ENCODE measurements at places on chromosomes 2 and 18.

- no peak for DNase-seq
Measured at GRCh38 chr2:105379741-105380186, 19.1 kb downstream of the FHL2 start.

DNA sequence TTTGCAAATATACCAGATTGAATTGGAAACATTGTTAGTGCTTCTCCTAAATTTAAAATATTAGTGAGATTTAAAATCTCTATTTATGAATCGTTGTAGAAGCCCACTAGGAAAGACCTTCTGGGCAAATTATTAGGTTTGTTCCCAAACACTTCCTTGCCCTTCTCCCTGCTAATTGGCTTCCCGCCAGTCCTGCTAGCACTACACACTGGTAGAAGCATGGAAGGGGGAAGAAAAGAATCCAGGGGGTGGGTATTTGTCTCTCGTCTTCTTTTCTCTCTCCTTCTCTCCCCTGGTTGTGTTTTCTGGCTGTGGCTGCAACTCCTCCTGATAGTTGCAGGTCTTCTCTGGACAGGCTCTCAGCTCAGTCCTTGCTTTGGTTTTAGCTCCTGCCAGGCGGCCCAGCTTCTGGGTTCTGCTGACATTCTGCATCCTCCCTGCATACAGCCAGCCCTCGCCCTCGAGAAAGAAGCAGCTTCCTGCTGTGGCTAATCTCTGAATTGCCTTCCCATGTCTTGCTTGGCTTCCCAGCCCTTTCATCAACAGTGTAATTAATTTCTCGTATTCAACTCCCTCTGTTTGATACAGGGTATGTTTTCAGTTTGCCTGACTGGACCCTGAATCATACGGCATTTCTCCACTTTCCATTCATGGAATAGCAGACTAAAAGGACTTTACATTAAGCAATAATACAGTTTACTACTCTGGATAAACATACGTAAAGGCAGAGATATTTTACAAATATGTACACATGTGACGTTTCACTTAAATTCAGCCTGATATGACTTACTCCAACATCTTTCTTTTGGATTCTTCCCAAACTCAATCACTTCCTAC is 6.9 kb upstream of the PARD3B start:
- DNase-seq: no peak

DNA sequence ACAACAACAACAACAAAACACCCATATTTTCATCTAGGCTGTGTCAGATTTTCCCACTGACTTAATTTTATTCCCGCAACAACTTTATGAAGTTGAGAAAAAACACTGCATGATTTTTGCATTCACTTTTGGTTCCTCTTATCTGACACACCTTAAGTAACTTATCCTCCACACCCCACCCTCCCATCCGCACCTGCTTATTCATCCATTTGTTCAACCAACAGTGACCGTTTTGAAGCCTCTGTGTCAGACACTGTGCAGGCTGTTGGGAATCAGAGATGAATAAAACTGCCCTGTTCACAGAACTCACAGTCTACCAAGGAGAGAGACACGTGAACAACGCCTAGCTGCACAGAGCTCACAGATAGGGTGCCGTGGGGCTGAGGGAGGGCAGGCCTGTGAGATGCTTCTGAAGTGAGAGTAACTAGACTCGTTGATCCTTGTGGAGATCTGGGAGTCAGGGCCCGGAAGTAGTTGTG is 7.4 kb downstream of the CNNM4 start:
- no peak for DNase-seq

- no peak for DNase-seq
Measured at GRCh38 chr2:136308611-136309010, 190.7 kb upstream of the CXCR4 start.

GRCh38 chr2:97675430-97676113 is 6.1 kb downstream of the C2orf92 start:
- DNase-seq: no peak

- DNase-seq: no peak
Measured at GRCh38 chr2:237125967-237126366, 40.3 kb downstream of the COPS8 start.

DNA sequence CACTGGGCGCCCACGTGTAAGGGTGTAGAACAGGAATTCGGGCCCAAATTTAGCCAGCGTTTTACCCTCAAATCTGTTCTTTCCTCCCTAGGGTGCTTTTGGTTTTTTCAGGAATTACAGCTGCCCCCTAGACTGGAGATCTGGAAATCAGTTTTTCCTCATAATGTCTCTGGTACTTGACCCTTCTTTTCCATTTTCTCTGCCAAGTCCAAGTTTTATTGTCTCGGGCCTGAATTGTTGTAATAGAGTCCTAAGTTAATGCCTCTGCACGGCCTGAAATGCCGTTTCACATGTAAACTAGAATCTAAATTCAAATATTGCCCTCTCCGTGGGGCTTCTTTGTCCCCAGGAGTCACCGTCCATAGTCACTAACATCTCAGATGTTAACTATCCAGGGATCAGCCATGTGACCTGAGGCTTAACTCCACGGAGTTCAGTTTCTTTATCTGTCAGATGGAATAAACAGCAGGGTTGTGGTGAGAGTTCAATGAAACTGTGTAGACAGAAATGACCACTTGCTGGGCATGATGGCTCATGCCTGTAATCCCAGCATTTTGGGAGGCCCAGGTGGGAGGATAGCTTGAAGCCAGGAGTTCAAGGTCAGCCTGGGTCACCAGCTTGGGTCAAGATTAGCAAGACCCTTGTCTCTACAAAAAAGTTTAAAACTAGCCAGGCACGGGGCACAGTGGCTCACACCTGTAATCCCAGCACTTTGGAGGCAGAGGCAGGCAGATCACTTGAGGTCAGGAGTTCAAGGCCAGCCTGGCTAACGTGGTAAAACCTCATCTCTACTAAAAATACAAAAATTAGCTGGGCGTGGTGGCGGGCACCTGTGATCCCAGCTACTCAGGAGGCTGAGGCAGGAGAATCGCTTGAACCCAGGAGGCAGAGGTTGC is 12.7 kb upstream of the CABLES1 start:
- no peak for DNase-seq

DNA sequence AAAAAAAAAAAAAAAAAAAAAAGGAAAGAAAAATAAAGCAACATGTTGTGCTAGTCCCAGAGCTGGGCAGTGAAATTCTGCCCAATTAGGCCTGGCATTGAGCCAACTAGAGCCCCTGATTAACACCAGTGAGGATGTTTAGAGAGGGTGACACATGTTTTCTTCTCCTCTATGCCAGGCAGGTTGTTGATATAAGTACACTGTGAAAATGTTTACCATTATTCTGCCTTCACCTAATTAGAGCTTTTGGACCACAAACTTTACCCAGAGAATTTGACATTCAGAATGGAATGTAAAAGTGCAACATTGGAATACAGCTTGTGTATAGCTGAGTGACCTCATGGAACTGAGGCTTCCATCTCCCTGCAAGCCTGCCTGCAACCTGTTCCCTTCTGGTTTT is 95.9 kb upstream of the MSH2 start:
- DNase-seq: no peak

GRCh38 chr2:193824474-193824873 is 1629.7 kb upstream of the TMEFF2 start:
- no peak for DNase-seq

GRCh38 chr18:9613550-9614400 is 584 bp downstream of the PPP4R1 start:
- peak; percentile 71 for DNase-seq

- no peak for DNase-seq
Measured at GRCh38 chr2:140734992-140735391, 1395.8 kb downstream of the LRP1B start.

DNA sequence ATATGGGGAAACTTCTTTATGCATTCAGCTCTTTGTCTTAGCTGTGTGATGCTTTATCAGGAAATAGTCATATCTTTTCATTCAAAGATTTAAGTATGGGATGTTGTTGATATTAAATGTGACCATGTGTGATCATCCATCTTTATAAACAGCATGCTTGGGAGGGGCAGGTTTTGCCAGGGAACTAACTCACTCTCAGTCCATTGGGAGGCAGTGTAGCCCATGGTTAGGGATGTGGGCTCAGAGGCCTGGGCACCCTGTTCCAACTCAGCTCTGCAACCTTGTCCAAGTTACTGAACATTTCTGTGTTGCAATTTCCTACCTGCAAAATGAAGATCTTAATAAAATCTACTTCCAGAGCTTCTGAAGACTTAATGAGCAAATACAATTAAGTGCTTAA is 92.0 kb upstream of the BCL2L11 start:
- DNase-seq: no peak

DNA sequence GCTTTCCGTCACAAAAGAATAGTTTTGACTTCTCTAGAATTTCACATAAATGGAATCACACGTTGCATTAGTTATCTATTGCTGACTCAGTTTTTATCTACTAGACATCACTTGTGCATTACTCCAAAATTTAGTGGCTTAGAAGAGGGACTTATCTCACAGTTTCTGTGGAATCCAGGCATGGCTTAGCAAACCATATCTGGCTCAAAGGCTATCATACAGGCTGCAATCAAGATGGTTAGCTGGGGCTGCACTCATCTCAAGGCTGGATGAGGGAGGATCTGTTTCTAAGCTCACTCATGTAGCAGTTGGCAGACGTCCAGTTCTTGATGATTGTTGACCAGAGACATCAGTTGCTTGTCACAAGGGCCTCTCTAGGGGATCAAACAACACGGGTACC is 6.6 kb upstream of the DSC3 start:
- no peak for DNase-seq

- peak; percentile 71 for DNase-seq
Measured at GRCh38 chr2:113175042-113175628, 1.4 kb downstream of the PSD4 start.

DNA sequence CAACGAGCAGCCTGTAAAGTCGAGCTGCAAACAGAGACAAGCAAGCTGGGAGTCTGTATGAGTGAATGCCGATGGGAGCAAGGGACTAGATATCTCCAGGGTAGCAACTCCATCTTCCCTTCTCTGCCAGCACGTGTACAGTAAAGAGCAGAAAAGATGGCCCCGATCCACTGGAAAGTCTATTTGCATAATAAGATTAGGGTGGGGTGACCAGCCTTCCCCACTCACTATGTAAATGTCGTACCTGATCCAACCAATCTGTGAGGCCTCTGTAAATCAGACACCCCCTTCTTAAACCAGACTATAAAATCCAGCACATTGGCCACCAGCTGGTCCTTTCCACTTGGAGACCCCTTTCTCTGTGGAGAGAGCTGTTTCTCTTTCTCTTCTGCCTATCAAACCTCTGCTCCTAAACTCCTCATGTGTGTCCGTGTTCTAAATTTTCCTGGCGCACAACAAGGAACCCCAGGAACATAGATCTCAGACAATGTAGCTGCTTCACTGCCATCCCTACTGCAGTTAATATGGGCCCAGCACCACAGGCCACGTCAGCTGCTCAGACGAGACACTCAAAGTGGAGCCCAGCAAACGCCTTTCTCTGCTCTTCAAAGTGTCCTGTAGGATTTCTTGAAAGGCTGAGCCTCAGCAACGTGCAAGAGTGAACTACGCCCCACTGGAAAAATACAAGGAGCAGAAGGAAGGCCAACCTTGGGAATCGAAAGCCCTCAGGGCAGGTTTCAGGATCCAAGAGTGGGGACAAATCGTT is 26.1 kb downstream of the DIPK1C start:
- DNase-seq: no peak

DNA sequence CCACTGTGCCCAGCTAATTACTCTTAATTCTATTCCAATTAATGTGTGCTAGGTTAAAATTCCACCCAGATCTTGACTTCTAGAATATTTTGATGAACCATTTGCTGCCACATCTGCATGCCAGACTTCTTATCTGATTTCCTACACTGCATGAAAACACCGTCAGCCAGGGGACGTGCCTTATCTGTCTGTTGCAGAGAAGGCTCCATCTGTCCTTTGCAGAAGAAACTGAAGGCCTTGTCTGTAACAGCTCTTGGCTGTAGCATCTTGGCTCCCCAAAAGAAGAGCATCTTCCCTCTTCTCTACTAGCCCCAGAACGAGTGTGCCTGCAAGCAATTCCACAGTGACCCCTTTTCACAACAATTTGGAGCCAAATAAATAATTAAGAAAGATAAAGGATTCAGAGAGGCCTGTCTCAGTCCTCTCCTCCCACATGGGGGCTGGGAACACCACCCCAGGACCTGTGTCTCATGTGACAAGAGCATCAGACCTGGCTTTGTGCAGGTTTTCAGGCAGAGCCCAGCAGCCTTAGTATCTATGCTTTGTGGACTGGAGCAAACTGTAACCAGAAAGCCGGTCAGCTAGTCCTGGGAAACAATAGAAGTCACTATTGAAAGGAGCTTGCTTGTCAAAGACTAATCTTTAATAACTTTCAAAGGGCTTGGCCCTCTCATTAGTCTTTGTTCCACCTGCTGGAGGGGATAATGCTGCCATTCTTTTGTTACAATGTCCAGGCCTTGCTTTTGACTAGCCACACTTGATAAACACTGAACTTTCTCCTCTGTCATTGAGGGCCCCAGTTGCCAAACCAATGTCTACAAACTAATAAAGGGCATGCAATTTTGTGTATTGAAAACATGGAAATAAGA is 84.0 kb upstream of the NEUROD1 start:
- DNase-seq: no peak

GRCh38 chr2:165203689-165204559 is at the start of gene SCN3A:
TSS of gene SCN3A (minus strand) at chr2:165204050. CDS start at chr2:165176394, 27,656 bp downstream.
- no peak for DNase-seq

GRCh38 chr2:620004-620403 is 57.2 kb downstream of the TMEM18 start:
- no peak for DNase-seq

DNA sequence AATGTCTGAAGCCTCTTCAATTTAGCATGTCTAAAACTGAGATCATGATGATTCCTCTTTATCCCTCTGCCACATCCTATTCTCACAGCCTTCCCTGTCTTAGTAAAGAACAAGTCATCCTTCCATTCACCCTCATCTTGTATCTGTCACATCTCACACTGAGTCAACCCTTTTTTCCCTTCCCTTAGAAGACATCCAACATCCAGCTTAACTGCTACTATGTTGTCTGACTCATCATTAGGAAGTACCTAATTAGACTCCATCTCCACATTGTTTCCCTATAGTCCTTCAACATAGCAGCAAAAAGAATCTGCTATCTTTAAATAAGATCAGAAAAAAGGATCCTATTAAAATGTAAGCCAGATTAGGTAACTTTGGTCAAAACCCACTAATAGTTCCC is 85.2 kb upstream of the GRB14 start:
- no peak for DNase-seq

DNA sequence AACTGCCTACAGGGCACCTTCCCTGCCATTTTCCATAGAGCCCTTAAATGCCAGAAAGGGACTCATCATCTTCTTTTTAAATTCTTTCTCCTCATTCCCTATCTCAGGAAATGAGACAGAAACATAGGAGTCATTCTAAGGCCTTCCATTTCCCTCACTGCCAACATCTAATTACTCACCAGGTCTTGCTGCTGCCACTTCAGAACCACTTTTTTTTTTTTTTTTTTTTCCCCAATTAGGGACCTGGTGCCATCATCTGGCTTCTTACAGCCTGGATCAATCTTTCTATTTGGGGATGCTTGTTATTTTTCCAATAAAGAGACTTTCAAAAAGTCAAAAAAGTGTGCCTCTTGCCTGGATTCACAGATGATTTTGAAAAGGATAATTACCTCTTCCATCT is 373.4 kb downstream of the LPIN1 start:
- DNase-seq: no peak

Measured in GM06990 (cell line).